ENCODE measurements at places on chromosomes 2 and 18.

DNA sequence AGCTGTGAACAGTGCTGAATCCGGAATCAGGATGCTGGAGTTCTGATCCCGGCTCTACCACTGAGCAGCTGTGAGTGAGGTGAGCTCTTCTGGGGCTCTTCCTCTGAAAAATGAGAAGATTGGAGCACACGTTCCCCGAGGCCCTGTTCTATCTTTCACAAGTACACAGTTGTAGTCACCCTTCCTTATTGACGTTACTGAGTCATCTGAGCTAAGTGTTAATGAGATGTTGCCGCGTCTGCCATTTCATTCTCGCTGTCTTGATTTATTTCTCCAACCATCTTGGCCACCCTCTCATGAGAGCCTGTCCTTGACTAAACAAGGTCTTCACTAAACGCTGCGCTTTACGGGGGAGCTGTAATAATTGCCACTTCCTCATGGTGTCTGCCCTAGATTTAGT is 31.9 kb upstream of the EFR3B start:
- DNase-seq, result no peak

DNA sequence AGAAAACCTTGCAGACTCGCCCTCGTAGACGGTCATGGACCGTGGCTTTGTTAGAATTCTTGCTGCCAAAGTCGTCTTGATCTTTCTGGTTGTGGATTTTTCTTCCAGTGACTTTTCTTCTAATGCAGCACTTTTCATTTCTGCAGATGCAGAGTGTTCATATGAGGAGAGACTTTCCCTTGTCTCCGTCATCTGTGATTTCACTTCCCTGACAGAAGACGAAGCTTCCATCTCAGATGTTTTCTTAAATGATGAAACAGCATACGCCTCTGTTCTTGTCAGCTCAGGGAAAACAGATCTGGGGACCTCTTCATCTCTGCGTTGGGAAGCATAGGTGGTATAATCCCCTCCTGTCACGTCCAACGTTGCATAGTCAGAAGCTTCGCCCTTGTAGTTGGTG is 50.9 kb downstream of the PLEKHA3 start:
- no peak for DNase-seq

- no peak for DNase-seq
These were observed 18.4 kb upstream of the PIK3C3 start for GRCh38 chr18:41936471-41937134.

GRCh38 chr2:237927986-237928385 is 38.8 kb upstream of the UBE2F start:
- no peak for DNase-seq

GRCh38 chr18:78873926-78874500 is 105.6 kb upstream of the SALL3 start:
- no peak for DNase-seq
